ENCODE measurements at places on chromosomes 12 and 14.

GRCh38 chr12:121187501-121187900, 22.4 kb upstream of the P2RX4 start:
- DNase-seq = no peak

- DNase-seq = no peak
Measured at GRCh38 chr14:76919431-76920330, 93.5 kb downstream of the LRRC74A start.

GRCh38 chr12:103769240-103769945, 71.6 kb downstream of the NT5DC3 start:
- DNase-seq = no peak

GRCh38 chr12:118830296-118830695, 151.0 kb upstream of the SRRM4 start:
- no peak for DNase-seq

DNA sequence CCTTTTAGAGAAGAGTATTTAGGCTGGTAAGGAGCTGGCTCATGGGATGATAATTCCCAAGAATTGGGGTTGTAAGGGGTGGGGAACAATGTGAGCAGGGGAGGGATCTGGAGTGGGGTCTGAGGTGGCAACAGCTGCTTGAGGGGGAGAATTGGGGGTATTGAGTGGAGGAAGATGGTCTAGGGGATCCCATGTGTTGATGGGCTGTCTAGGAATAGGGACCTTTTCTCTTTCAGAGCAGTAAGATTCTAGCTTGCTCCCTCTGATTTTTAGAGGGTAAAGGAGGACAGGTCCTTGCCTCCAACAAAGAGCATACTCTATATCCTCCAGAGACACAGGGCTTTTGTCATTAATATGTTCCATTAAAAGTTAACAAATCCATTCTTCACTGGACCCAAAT, 22.4 kb downstream of the CLEC2A start:
- DNase-seq = no peak

DNA sequence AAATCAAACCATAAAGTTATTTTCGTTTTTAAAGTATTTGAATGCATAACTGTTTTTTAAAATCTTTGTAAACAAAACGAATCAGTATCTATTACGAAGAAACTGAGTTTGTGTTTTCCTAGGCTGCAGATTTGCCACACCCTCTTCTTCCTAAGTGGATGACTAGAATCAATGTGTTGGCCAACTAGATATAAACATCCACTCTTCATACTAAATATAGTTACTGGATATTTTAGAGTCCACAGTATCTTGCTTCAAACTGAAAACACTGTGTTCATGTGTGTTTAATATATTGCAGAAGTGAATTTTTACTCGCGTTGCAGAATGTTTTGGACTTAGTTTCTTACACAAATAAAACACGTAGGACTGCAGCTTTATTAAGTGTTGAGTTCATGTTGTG, 63.2 kb downstream of the KLHL28 start:
- no peak for DNase-seq

DNA sequence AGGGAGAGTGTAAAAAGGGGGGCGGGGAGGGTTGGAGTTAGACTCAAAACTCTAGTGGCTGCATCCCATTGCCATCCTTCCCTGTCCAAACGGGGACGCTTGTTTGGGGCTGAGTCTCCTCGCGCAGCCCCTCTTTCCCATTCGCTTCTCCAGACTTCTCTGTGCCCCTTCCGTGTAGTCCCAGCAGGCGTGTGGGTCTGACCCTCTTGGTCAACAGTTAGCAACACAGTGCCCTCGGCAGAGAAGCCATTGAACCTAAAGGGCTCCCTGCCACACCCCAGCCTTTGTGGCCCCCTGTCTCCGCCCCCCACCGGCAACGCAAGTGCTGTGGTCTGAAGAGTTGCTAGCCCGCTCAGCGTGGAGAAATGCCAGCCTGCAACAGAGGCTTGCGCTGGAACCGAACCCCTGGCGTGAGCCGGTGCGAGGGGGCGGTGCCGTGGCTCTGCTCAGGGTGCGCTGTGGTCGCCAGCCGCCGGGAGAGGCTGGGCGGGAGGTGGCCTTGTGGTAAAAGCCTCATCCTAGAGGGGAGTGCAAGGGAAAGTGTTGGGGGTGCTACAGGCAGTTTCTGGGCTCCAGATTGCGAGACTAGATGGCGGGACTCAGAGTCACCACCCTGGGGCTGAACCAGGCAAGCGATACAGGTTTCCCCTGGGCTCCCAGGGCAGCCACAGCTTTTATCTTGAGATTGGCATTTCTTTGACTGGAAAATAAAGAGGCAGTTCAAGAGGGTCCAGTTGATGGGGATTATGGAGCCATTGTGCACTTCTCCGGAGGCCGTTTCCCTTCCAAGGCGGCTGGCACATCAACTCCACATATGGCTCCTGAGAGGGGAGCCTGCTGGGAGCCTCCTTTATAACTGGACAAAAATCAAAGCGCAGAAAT, 2.1 kb downstream of the PLXNC1 start:
- peak; percentile 41 for DNase-seq

GRCh38 chr12:12156116-12156515, 85.4 kb downstream of the BCL2L14 start:
- DNase-seq = no peak

DNA sequence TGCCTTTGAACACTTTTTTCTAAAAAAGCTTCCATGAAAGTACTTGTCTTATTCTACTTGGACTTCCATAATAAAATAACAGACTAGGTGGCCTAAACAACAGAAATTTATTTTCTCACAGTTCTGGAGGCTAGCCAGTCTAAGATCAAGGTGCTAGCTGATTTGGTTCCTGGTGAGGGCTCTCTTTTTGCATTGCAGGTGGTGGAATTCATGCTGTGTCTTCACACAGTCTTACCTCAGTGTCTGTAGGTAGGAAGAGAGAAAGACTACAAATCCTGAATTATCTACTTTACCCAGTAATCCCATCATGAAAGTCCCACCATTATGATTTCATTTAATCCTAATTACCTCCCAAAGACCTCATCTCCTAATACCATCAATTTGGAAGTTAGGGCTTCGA, 356.0 kb downstream of the NAV3 start:
- no peak for DNase-seq

- no peak for DNase-seq
Measured at GRCh38 chr12:28583701-28584261, 393.5 kb downstream of the CCDC91 start.
